Body of pancreas (tissue), 4 donors: ENCODE measurements at places on chromosomes 4 and X.

GRCh38 chrX:54066841-54067240 lies 22.6 kb upstream of the PHF8 start:
- DNase-seq = no peak

GRCh38 chr4:679629-680028 lies 5.3 kb downstream of the MYL5 start:
- no peak for DNase-seq

- no peak for DNase-seq
Measured at GRCh38 chr4:22391551-22391950, 124.3 kb downstream of the ADGRA3 start.

DNA sequence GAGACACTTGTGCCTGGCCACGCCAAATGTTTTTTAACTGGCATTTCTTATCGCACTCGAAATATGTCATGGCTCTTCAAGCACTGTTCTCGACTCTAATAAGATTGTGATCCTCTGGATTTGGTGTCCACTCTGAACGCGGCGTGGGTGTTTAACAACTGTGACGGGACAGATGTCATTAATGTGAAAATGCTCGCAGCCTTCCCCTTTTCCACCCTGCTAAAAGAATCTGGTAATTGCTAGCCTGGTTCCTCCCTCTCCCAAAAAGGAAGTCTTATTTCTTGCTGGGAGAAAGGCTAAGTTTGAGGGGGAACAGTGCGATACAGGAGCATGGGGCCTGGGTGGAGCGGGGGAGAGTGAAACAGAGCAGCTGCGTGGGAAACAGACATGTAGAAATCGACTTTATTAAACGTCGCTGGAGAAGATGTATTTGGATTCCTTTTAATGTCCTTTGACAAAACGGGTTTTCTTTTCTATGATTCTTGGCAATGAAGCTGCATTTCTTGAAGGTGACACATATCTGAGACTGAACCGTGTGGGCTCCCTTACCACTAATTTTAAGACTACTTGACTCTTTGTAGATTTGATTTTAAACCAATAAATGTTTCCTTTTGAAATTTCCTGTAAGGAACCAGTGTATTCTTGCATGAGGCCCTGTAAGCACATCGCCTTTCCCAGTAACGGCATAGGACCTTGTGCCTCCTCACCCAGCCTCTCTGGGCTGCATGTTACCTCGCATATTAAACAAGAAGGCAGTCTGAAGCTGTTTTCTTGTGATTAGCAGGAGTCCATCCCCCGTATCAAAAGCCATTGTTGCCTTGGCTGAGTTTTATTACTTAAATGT lies 17.8 kb downstream of the TBC1D1 start:
- DNase-seq = no peak

GRCh38 chr4:134720030-134720429 lies 518.4 kb upstream of the PABPC4L start:
- DNase-seq = no peak

GRCh38 chrX:50978920-50979682 lies 68.6 kb downstream of the BMP15 start:
- peak; percentile 2 for DNase-seq

DNA sequence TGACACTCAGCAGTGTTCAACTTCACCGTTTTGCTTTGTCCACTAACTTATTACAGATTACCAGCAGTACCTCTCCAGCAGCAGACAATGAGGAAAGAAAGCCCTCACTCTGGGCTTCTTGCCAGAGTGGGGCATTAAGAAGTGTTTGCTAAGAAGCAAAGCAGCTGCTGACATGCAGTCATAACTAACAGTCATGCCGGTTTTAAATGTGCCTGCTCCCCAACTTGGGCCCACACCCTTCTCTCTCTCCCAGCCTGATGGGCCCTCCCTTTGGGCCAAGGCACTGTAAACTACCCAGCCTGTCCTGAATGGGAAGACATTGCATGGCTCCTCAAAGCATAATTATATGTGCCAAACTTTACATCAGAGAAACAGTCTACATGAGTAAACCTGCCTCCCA lies 54.6 kb upstream of the HHIP start:
- DNase-seq = no peak
